ENCODE measurements at places on chromosomes 1 and 21. TPM values are rescaled to one million over a fixed set of nuclear protein-coding genes. Genes with fewer than 3 reads are reported as not detected.

- DNase-seq: no peak
These were observed 117.9 kb upstream of the NRIP1 start for GRCh38 chr21:15182731-15183130.

GRCh38 chr1:82762829-82763532 lies 962.2 kb downstream of the ADGRL2 start:
- no peak for DNase-seq

- DNase-seq: no peak
These were observed 86.1 kb downstream of the DSCAM start for GRCh38 chr21:40760821-40761220.

- no peak for DNase-seq
These were observed 28.7 kb downstream of the HYI start for GRCh38 chr1:43425045-43425444.

DNA sequence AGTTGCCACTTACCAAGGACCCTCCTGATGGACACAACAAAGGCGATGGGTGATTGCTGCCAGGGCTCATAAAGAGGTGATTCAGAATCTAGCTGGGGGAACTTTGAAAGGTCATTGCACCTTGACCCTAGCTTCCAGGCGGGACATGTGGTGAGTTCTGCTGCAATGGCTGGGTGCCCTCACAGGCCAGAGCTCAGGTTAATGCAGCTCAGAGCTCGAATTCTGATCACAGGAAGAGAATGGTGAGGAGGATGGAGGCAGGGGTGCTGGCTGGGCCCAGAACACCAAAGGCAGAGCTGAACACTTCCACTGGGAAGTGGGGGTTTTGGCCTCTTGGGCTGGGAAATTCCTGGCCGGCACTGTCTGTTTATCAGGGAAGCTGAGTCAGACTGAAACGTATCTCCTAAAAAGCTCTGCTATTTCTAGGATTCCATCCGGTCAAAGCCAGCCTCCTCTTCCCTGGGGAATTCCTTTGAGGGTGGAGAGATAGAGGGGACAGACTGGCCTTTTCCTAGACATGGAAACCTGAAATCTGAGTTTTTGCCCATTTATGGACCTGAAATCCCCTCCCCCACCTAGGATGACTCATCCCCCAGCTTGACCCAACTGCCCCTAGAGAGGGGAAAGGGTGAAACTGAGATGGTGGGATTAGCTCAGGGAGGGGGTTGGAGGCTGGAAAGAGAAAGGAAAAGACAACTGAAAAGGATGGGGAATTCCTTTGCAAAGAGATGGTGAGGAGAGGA lies 27.2 kb downstream of the NUAK2 start:
- DNase-seq: peak; percentile 60

A3GALT2 gene
- total RNA-seq: not detected

- no peak for DNase-seq
These were observed 53.3 kb upstream of the QSOX1 start for GRCh38 chr1:180101411-180101810.

DNA sequence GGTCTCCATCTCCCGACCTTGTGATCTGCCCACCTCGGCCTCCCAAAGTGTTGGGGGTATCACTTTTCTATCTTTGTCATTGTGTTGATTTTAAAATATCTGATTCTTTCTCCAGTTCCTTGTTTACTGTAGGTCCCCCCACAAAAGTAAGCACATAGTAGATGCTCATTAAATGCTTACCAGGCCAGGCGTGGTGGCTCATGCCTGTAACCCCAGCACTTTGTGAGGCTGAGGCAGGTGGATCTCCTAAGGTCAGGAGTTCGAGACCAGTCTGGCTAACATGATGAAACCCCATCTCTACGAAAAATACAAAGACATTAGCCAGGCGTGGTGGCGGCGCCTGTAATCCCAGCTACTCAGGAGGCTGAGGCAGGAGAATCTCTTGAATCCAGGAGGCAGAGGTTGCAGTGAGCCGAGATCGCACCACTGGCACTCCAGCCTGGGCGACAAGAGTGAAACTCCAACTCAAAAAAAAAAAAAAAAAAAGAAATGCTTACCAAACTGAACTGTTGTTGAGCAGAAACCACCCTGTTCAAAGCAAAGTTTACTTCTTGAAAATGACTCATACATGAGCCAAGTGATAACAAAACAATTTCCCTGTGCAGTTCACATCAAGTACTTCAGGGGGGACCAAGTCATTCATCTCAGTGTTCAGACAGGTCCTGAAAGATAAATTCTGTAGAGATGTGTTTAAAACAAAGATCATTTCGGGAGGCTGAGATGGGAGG lies 24.3 kb upstream of the NID1 start:
- DNase-seq: peak; percentile 86

DNA sequence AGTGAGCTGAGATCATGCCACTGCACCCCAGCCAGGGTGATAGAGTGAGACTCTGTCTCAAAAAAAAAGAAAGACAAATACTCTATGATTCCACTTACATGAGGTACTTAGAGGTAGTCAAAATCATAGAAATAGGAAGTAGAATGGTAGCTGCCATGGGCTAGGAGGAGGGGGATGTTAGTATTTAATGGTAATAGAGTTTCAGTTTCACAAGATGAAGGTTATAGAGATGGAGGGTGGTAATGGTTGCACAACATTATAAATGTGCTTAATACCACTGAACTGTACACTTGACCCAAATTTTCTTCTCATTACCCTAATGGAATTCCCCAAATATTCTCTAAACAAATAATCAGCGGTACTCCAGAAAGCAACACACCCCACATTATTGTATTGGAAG lies 12.8 kb downstream of the EIF2B3 start:
- no peak for DNase-seq

- DNase-seq: no peak
These were observed 16.6 kb downstream of the NOC2L start for GRCh38 chr1:942411-942821.

DNA sequence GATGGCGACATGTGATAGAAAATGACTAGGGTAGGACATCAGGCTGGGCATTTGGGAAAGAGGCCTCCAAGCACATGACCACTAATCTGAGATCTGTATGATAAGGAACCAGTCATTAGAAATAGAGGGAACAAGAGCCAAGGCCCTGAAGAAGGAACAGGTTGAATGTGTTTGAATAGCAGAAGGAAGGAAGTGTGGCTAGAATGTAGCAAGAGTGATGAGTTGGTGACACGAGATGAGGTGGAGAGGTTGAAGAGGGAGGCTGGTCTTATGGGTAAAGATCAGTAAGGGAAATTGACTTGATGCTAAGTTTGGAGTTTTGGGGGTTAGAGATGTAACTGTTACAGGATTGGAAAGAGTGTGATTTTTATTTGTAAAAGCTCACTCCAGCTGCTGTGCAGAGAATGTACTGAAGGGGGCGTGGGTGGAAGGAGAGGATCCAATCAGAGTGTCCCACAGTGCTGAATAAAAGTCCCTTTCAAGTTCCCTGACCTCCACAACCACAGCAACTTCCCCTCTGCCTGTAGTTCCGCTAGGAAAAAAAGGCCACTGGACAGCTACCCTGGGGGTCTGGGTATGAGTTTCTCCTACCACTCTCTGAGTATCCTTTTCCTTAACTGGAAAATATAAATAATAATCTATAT lies 295.0 kb downstream of the OMA1 start:
- DNase-seq: no peak

- no peak for DNase-seq
These were observed 12.3 kb downstream of the UQCRH start for GRCh38 chr1:46315669-46316403.

ASCL5 gene
- not detected for total RNA-seq

- DNase-seq: no peak
These were observed 1.3 kb downstream of the CELSR2 start for GRCh38 chr1:109250454-109251276.

LCE3D gene
- not detected for total RNA-seq

THEM5 gene
- not detected for total RNA-seq

GRCh38 chr1:21781815-21782348 lies 1.1 kb downstream of the USP48 start:
- no peak for DNase-seq

DNA sequence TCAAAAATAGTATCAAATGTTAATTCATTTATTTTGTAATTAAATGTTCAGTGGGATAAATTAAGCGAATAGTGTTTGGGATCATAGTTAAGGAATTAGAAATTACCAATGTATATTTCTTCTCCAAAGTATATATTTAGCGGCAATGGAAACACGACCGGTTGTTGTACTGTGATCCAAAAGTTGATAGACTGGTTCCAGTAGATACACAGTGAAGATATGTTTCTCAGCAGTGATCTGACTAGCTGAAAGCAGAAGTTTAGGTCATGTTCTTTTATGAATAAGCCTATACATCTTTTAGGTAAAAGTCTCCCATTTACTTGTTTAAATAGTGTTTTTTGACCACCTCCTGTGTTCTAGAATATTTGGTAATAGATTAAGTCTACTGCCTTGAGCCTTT lies 8.8 kb downstream of the USP16 start:
- no peak for DNase-seq

KPRP gene
- total RNA-seq: not detected

DNA sequence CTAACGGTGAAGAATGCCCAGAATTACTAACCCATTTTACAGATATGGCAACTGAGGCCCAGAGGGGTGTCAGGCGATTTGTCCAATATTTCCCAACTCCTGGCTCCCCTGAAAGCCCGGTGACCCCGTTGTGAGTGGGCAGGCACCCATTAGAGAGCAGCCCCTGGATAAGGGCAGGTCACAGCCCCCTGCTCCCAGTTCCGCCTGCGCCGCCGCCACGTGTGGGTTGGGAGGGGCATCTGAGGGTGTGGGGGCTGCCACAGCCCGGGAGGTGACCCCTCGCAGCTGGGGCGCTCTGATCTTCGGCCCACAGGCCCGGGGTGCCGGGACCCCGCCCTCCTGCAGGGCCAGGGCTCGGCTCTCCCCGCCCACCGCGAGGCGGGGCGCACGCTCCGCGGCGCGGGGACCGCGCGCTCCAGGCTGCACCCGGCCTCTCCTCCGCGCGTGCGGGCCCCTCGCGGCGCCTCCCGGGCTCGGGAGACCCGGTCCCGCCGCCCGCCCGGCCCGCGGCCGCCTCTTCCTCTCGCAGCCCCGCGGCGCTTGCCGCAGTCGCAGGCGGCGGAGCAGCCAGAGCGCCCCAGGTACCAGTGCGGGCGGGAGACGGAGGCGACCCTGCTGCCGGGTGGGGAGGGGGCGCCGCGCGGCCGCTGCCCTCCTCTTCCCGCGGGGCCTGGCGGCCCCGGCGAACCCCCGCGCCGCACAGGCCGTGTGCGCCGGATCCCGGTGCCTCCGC lies at the start of gene HTR6:
Gene HTR6, plus strand, starts transcription at position 423 of the 733 bp plus-strand sequence. CDS start 879 bp downstream, outside the sequence.
- no peak for DNase-seq

GRCh38 chr21:45251635-45252447 lies 35.9 kb downstream of the POFUT2 start:
- DNase-seq: no peak

DNA sequence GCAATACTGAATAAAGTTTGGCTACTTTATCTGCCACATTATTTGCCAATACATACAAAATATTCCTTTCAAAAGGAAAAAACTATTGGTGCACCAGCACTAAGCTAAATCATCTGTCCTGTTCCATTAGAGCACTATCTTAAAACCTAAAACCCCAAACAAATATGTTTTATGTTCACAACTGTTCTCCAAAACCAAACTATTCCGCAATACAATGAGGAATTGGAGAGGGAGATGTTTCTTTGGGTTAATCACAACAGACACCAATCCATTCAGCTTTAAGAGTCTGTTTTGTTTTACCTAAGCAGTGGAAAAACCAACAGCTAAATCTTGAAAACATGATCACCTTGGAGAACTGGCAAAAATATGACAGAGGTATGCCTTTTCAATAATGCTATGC lies 85.1 kb downstream of the ZNF644 start:
- DNase-seq: no peak

- DNase-seq: no peak
These were observed 528.6 kb downstream of the NEGR1 start for GRCh38 chr1:71753746-71754145.

DNA sequence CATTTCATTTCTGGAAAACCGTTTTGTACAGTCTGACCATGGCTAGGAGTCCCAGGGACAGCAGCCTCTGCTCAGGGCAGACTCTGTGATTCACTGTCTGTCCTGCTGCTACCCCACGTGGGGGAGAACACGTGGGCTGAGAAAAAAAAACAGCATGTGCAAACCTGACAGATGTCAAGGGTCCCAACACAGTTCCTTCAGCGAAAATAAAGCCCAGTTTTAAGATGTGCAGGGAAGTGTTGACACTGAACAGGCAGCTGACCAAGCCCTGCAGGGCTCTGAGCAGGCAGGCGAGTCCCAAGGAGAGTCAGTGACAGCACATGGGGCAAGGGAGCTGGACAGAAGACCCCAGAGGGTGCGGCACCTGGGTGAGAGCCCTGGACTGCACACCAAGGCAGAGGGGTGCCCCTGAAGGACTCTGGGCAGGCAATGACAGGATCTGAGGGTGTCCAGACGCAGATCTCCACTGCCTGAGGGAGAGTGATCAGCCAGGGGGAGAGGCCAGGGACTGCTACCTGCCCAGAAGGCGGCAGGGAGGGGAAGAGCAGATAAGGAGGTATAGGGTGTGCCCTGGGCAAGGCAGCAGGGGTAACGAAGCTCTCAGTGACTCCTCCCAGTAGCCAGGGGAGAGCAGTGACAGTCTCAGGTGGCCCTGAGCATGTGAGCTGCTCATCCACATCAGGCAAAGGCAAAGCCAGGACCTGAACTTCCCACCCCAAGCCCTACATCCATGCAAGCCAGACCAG lies 5.1 kb upstream of the SPATC1L start:
- DNase-seq: peak; percentile 6

ZFP69B gene
- 5.2 TPM for total RNA-seq

SNRNP40 gene
- 134 TPM for total RNA-seq

- no peak for DNase-seq
These were observed 294.4 kb downstream of the PRDM2 start for GRCh38 chr1:13994386-13994785.

GRCh38 chr1:239260842-239261241 lies 125.5 kb upstream of the CHRM3 start:
- no peak for DNase-seq

GRCh38 chr1:87113313-87113712 lies 198.9 kb downstream of the HS2ST1 start:
- peak; percentile 34 for DNase-seq

TAS1R3 gene
- not detected for total RNA-seq

LCE2D gene
- total RNA-seq: not detected

GRCh38 chr1:42340093-42340492 lies 5.1 kb upstream of the FOXJ3 start:
- DNase-seq: peak; percentile 81

GRCh38 chr1:211684791-211685190 lies 9.4 kb upstream of the NEK2 start:
- no peak for DNase-seq

DNA sequence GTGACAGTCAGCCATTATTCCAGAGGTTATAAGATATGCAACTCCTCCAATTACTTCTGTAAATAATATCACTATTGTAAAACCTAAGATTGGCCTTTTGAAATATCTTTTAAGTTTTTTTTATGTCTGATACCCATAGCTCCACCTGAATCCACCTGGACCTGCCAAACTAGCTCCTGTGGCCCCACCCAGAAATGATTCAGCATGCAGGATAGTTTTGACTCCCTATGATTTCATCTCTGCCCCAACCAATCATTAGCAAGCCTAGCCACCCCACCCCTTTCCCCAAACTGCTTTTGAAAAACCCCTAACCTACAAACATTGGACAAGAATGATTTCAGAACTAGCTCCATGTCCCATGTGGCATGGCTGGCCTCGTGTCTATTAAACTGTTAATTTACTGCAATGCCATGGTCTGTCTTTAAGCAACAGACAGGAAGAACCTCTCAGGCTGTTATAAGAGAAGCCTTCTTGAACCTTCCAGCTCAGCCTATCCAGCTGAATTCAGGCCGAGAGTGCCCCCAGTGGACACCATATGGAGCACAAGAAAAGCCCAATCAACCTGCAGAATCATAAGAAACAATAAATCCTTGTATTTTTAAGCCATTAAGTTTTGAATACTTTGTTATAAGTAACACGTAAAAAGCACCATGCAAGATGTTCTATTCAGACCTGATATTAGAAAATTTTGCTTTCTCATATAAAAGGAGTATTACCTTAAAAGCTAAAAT lies 263.0 kb upstream of the ZRANB2 start:
- no peak for DNase-seq

All from H4 (cell line).